ENCODE measurements at places on chromosomes 1 and 21. TPM values are rescaled to one million over a fixed set of nuclear protein-coding genes. Genes with fewer than 3 reads are reported as not detected.

The C1orf87 gene
- total RNA-seq, result not detected

The CCDC185 gene
- total RNA-seq, result not detected

The CAPZA1 gene
- total RNA-seq, result 126 TPM

The C1QC gene
- 130 TPM for total RNA-seq

The SLC45A1 gene
- 15.1 TPM for total RNA-seq

The LMX1A gene
- 0.84 TPM for total RNA-seq

The S100A1 gene
- 45.4 TPM for total RNA-seq

The RNU1-3 gene
- under 0.01 TPM for total RNA-seq

The PATJ gene
- total RNA-seq, result 31.8 TPM

The CD1E gene
- total RNA-seq, result 1.4 TPM

The BMP8B gene
- total RNA-seq, result 32.1 TPM

The PDZK1 gene
- not detected for total RNA-seq

The FHAD1 gene
- not detected for total RNA-seq

The CR1 gene
- total RNA-seq, result 9.8 TPM

The UBASH3A gene
- total RNA-seq, result 0.59 TPM

The RNASEL gene
- 9.4 TPM for total RNA-seq

The ANP32E gene
- 29.9 TPM for total RNA-seq

The DAB1 gene
- total RNA-seq, result 8.3 TPM

The TMEM125 gene
- 0.20 TPM for total RNA-seq

All from tibial nerve (tissue), 4 donors.